Skin of body (tissue), 3 donors: ENCODE measurements at places on chromosomes 16 and 17. TPM values are rescaled to one million over a fixed set of nuclear protein-coding genes. Genes with fewer than 3 reads are reported as not detected.

GRCh38 chr16:13315642-13316427 is 414.4 kb downstream of the SHISA9 start:
- DNase-seq, result no peak

- no peak for DNase-seq
These were observed 223.9 kb downstream of the TANC2 start for GRCh38 chr17:63189930-63190329.

- DNase-seq, result peak; percentile 82
These were observed 2.5 kb downstream of the VASN start for GRCh38 chr16:4373909-4374742.

- DNase-seq, result no peak
These were observed 1.1 kb downstream of the CRAMP1 start for GRCh38 chr16:1613211-1613622.

DNA sequence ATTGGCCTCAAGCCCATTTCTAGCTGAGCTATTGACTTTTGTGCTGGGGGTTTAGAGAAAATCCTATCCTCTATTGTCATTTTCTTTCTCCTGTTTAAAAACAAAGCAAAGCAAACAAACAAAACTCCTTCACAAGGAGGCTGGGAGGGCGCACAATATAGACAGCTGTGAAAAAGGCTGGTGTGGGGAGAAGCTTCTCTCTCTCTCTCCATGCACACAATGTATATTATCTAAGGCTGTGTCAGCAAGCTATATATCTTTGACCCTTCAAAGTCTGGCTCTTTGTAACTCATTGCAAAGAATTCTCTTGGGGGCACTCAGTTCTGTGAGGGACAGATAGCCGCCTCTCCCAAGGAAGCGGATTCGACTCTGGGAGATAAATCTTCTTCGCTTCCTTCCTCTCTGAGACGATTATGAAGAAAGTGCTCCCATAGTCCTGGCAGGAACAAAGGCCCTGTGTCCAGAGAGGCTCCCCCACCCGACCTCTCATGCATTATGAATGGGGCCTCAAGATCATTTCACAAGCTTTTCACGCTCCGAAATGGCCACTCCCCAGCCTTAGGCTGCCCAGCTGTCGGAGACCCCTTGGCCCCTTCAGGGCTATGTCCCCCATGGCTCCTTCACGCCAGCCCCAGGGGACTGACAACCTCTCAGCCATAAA is 33.2 kb upstream of the MEAK7 start:
- no peak for DNase-seq

DNA sequence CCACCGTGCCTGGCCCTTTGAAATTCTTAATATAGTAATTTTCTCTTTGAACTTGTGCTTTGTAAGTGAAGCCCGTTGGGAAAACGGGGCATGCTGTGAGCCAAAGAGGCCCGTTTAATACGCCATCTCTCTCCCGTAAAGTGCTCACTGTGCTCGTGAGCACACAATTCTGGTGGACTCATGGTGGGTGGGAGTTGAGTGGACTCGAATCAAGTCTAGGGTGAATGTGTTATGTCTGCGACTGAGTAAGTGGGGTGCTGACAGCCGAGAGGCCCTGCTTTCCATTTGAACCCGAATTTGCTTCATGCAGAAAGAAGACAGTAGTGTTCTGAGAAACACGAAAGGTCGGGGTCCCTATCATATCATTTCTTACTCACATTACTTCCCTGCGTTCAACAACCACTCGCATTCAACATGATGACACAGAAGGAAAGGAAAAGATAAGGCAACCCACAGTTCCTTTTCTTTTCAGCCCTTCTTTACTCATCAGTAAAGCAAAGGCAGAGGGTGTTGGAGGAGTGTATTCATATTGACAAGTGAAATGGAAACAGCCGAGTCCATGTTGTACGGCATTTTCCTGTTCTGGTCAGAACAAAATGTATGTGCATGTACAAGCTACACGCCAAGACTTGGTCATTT is 4.8 kb upstream of the ATP2A3 start:
- no peak for DNase-seq

- DNase-seq, result no peak
These were observed 16.5 kb upstream of the PRM1 start for GRCh38 chr16:11297492-11298142.

- DNase-seq, result no peak
These were observed 14.4 kb downstream of the TTC19 start for GRCh38 chr17:16013943-16014407.

- no peak for DNase-seq
These were observed 84.1 kb downstream of the MYH11 start for GRCh38 chr16:15772579-15773293.

DNA sequence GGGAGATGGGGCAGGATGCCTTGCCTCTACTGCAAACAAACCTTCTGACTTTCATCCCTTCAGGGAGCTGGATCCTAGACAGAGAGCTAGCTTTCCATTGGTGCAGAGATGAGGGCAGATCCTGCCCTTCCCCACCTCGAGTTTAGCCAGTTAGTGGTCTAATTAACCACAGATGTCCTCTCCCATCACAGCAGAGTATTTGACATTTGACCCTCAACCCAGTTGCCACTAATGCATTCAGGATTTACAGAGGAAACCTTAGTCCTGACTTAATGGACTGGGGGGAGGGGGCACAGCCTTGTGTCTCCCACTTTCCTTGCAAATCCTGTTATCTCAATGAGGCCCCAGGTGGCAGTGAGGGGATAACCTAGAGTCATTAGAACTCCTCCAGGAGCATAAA is 10.2 kb downstream of the PIP4K2B start:
- no peak for DNase-seq

The TMEM235 gene
- total RNA-seq, result not detected

The PLXDC1 gene
- total RNA-seq, result 5.4 TPM
